ENCODE measurements at places on chromosomes 7 and 10. TPM values are rescaled to one million over a fixed set of nuclear protein-coding genes. Genes with fewer than 3 reads are reported as not detected.

The BICC1 gene
- 609 TPM for total RNA-seq

The COMTD1 gene
- total RNA-seq, result 11.4 TPM

The CLIP2 gene
- 23.6 TPM for total RNA-seq

The HECW1 gene
- 3.1 TPM for total RNA-seq

The GLI3 gene
- total RNA-seq, result 0.35 TPM

The BMS1 gene
- total RNA-seq, result 20.3 TPM

The ACSL5 gene
- total RNA-seq, result 11.8 TPM

The CHCHD1 gene
- 13.1 TPM for total RNA-seq

The ACSM6 gene
- 0.10 TPM for total RNA-seq

The HEPACAM2 gene
- 0.10 TPM for total RNA-seq

The PIP4K2A gene
- 42.5 TPM for total RNA-seq

The GIMAP4 gene
- not detected for total RNA-seq

The MYO3A gene
- total RNA-seq, result 0.35 TPM

The FHIP2A gene
- 14.6 TPM for total RNA-seq

The CCDC172 gene
- not detected for total RNA-seq

The ARMS2 gene
- not detected for total RNA-seq

The ZNF804B gene
- total RNA-seq, result not detected

The FAM25A gene
- total RNA-seq, result not detected

The ZFYVE27 gene
- total RNA-seq, result 34.9 TPM

The TEX47 gene
- total RNA-seq, result not detected

The CALHM1 gene
- not detected for total RNA-seq

The MAT1A gene
- total RNA-seq, result not detected

The ATP5F1C gene
- total RNA-seq, result 438 TPM
